ENCODE measurements at places on chromosomes 11 and 22. TPM values are rescaled to one million over a fixed set of nuclear protein-coding genes. Genes with fewer than 3 reads are reported as not detected.
A peak's percentile ranks its signal among the peaks of the same experiment; 100 is the strongest.

The FOLH1 gene
- total RNA-seq: 1.5 TPM

DNA sequence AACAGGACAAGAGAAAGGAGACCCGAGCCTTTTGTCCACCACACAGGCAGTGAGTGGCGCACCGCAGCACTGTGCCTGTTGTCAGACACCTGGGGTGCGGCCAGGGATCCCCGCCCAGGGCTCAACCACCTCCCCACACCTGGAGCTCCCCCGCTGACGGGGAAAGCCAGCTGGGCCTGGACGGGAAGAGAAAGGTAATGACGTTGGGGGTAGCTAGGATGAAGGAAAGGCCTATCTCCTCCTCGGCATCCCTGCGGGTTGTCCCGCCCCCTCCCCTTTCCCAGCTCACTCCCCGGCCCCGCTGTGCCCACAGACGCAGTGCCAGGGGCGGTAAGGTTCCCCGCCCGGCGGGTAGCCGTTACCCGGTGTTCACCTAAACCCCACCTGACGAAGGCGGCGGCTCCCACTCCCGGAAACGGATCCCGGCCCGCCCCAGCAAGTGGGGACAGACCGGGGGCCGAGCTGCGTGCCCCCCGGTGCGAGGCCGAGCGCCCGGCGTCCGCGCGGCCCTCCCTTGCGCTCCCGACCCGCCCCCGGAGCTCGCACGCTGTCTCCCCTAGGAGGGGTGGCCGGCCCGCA, 495 bp downstream of the HYOU1 start:
- DNase-seq: peak; percentile 4
- H3K4me3 ChIP-seq: peak overlapping the region; percentile 89

- H3K4me3 ChIP-seq: no peak overlapping the region
- no peaks in the 10 kb centered on the region for H3K36me3 ChIP-seq
- H3K27ac ChIP-seq: no peak overlapping the region
- DNase-seq: no peak
These were observed 69.1 kb downstream of the SLC17A6 start for GRCh38 chr11:22407267-22407666.

- no peak overlapping the region for H3K27ac ChIP-seq
- H3K4me3 ChIP-seq: no peak overlapping the region
- H3K36me3 ChIP-seq: no peaks in the 10 kb centered on the region
- H3K27me3 ChIP-seq: peaks cover 15% of the 10 kb centered on the region
- no peaks in the 10 kb centered on the region for H3K4me1 ChIP-seq
These were observed 41.5 kb upstream of the RTL6 start for GRCh38 chr22:44539467-44540063.

The TTC38 gene
- total RNA-seq: 33.9 TPM

The RTN3 gene
- 102 TPM for total RNA-seq

The OR4D5 gene
- total RNA-seq: not detected

The OR5AL1 gene
- not detected for total RNA-seq

The PLEKHA7 gene
- total RNA-seq: 31.8 TPM

DNA sequence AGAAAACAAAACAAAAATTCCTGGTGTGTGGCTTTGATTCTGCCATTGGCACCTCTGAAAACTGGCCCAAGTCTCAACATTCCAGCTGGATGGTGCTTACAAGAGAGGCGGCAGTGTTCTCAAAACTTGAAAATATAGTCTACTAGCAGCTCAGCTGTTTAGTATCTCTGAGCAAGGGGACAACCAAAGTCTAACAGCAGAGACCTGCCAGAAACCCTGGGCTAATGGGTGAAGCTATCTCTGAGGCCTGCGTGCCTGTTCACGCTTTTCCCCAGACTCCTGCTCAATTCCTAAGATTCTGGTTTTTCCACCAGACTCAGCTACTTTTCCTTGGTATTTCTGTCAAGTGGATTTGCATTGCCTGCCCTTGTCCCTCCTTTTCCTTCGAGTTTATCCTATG, 17.9 kb downstream of the TMEM218 start:
- H3K27ac ChIP-seq: no peak overlapping the region
- H3K4me1 ChIP-seq: no peaks in the 10 kb centered on the region
- no peaks in the 10 kb centered on the region for H3K27me3 ChIP-seq
- peaks cover 13% of the 10 kb centered on the region for H3K36me3 ChIP-seq

The TMPRSS4 gene
- total RNA-seq: 10.1 TPM

The CCDC87 gene
- 0.28 TPM for total RNA-seq

DNA sequence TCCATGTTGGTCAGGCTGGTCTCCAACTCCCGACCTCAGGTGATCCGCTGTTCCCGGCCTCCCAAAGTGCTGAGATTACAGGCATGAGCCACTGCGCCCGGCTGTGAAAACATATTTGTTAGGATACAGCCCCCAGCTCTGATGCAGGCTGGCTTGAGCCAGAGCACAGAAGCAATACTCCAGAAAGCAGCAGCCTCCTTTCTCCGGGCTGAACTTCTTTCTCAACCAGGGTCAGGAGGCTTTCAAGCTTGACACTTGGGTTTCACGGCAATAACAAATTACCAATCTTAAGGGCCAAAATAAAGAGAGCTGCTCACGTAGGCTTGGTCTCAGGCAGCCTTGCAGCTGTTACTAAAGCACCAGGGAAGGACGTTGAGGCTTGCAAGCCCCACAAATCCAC, 10.8 kb upstream of the CECR2 start:
- H3K4me3 ChIP-seq: no peak overlapping the region
- DNase-seq: no peak
- H3K4me1 ChIP-seq: no peaks in the 10 kb centered on the region
- H3K27ac ChIP-seq: no peak overlapping the region

DNA sequence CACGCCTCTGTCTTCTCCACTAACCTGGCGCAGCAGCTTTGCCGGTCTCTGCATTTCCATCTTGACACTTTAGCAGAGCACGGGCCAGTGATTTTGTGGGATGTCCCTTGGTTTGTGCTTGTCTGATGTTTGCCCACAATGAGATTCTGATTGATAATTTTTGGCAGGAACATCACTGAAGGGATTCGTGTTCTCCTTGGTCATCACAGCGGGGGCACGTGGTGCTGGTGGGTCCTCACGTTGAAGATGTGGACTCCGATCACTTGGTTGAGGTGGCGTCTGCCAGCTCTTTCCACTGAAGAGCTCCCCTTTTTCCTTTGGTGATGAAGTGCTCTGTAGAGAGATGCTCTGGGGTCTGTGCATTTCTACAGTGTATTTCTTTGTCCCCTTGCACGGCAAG, 37.2 kb downstream of the TBC1D22A start:
- H3K36me3 ChIP-seq: peaks cover 28% of the 10 kb centered on the region
- H3K4me1 ChIP-seq: peaks cover 5% of the 10 kb centered on the region
- DNase-seq: no peak
- H3K27ac ChIP-seq: no peak overlapping the region
- H3K4me3 ChIP-seq: no peak overlapping the region

The EHBP1L1 gene
- 58.3 TPM for total RNA-seq

The RBM14 gene
- 67.8 TPM for total RNA-seq

The FGF3 gene
- not detected for total RNA-seq

DNA sequence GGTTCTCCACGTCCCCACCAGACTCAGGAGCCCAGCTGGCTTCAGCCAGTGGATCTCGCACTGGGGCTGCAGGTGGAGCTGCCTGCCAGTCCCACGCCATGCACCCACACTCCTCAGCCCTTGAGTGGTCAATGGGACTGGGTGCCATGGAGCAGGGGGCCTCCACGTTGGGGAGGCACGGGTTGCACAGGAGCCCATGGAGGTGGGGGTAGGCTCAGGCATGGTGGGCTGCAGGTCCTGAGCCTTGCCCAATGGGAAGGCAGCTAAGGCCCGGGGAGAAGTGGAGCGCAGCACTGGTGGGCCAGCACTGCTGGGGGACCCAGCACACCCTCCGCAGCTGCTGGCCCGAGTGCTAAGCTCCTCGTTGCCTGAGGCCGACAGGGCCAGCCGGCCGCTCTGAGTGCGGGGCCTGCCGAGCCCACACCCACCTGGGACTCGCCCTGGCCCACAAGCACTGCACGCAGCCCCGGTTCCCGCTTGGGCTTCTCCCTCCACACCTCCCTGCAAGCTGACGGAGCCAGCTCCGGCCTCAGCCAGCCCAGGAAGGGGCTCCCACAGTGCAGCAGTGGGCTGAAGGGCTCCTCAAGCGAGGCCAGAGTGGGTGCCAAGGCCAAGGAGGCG, 258.5 kb upstream of the PDGFD start:
- H3K27ac ChIP-seq: no peak overlapping the region
- H3K4me1 ChIP-seq: no peaks in the 10 kb centered on the region
- no peaks in the 10 kb centered on the region for H3K27me3 ChIP-seq
- no peaks in the 10 kb centered on the region for H3K36me3 ChIP-seq
- H3K4me3 ChIP-seq: no peak overlapping the region
